ENCODE measurements at places on chromosomes 7 and 10. TPM values are rescaled to one million over a fixed set of nuclear protein-coding genes. Genes with fewer than 3 reads are reported as not detected.
A peak's percentile ranks its signal among the peaks of the same experiment; 100 is the strongest.

The UBTD1 gene
- total RNA-seq, result 30.3 TPM

DNA sequence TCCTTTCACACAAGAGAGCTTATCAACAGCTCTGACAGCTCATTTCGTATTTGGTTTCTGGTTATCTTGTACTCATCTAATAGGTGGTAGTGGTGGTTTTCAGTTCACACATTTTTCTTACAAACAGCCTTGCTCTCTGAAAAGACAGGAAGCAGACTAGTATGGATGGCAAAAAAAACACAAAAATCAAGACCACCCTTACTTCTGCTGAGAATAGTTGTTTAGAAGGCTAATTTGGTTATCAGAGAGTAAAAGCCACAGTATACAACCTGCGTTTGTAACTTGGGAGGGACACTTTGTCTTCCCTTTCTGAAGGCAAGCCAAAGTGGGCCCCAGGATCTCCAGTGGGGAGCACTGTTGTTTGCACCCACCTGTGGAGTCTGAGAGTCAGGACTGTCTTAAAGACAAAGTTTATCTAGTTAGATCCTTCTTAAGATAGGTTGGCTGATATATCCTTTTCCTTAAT lies 68.0 kb downstream of the PIP4K2A start:
- no peak for DNase-seq

DNA sequence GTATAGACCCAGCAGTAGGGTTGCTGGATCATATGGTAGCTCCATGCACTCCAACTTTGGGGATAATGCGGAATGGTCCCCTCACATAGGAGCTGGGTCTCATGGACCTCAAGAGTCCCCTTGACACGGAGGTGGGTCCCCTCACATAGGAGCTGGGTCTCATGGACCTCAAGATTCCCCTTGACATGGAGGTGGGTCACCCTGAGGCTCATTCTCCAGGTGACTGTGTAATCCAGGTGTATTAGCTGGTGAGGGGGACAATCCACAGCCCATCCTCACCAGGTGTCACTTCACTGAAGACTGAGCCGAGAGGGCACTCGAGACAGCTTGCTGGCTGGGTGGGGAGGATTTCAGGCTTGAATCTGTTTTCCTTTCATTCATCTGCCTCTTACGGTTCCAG lies 121.9 kb downstream of the PTPN20 start:
- no peak for DNase-seq

DNA sequence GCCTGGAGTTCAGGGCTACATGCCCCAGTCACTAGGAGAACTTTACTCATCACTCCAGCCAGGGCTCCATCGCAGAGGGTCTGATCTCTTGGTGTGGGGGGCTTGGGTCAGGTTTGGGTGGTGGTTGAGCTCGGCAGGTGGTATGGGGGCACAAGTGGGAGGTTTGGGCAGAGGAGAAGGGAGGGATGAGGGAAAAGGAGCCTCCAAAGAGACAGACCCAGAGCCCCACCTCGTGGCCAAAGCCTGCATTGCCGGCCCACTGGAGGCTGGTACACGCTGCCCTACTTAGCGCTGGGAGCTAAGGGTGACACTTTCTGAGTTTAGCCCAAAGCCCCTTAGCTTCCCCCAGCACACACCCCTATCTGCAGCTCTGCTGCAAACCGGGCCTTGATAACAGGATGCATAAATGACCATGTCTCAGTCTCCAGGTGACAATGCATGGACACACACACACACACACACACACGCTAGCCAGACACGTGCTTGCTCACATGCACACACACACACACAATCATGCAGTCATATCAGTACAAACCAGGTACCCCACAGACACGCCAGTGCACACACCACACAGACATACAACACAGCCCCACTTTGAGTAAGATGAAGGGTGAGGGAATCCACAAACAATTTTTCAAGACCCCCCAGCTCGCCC lies 14.7 kb downstream of the LZTS2 start:
- peak; percentile 67 for DNase-seq

- DNase-seq, result no peak
Observed at GRCh38 chr10:118028619-118029018, 18.1 kb downstream of the RAB11FIP2 start.

The SUGCT gene
- 8.4 TPM for total RNA-seq

DNA sequence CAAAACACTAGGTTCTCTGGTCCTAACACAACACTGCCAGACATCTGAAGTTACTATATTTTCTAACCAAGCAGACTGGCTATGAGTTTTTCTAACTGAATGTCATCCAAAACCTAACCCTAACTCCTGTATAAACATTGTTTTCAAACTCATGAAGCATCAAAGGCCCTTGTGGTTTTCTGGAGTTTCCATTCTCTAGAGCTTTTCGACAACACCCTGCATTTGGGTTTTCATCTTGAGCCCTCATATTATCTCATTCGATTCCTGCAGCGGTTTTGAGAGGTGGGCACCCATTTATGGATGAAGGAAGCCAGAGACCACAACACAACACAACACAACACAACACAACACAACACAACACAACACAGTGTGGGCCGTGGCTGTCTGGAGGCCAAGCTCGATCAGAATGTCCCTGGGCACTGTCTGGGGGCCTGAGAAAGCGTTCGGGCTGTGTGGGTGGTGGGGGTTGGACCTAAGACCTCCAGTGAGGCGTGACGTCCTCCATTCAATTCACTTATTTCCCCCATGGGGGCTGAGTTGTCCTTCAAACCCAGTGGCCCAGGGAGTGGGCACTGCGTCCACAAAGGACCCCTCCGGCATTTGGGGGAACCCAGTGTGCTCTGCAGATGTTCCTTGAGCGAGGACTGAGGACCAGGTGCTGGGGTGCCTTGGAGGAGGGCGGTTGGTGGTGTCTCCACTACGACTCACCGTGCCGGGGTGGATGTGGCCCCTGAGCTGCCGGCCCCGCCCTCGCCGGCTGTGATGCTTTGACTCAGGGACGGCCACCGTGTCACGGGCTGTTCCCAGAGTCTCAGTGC lies 490.4 kb downstream of the DNAJB6 start:
- DNase-seq, result no peak

DNA sequence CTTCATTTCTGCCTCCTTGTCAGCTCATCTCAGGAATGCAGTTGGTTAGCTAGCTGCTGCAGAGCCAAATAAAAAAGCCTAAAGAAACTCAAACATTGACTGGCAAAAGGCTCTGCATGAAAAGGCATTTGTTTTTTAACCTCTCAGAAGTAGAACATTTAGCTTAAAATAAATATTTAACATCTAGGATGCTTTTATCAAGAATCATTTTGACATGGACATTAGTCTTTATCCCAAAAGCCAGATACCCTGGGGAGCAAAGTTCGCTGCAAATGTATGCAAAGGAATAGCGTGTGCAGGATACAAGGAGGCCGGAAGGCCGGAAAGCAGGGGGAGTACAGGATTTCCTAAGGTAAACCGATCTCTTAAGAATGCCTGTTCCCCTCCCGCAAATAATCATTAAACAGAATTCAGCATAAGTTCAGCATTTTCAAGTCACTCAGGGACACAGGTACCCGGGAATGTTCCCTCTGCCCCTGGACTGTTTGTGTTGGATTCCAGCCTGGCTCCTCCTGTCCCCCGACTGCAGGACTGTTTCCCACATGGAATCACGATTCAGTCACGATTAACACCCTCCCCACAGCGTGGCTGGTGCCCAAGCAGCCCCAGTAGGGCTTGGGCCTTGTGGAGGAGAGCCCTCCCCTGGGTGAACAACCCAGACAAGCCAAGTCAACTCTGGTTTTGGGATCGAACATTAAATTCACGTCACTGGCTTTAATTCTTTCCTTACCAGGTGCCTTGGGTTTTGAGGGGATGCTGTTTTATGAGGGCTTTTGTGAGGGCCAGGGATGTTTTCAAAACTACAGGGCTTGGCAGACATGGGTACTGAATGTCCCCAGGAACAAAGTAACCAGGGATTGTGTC lies 97.8 kb downstream of the HIPK2 start:
- DNase-seq, result peak; percentile 56

DNA sequence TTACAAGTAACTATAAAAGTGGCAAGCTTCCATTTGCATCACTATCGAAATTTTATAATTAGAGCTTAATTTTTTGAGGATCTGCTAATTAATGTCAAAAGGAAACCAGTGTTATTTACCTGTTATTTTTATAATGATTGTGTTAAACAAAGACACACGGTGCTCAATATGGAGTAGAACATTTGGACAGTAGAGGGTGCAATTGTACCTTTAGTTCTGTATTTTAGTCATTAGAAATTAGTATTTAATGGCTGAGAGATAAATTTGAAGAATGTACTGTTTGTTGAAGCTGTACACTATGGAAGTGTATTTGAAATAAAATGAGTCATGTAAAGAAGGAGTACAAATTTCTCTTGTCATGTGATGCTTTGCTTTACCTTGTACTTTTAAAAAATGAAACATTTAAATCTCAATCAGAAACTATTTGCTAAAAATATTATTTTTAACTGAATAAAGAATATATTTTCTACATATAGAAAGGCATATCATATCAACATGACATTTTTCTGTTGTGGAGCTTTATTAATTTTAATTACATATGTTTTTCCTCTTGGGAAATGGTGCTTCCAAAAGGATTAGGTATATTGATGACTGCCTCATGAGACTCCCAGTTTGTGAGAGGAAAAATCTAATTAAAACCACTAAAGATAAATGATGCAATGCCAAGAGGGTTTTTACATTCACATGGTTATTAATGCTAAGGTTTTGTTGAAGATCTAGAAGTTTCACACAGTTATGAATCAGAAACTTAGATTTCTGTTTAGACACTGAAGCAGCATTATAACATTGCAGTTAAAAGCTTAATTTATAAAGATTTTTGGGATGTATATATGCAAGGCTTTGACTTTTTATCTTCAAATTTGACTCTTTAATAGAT lies 10.4 kb upstream of the PRKG1 start:
- peak; percentile 59 for DNase-seq

GRCh38 chr10:45411607-45411940 lies 37.6 kb downstream of the ALOX5 start:
- no peak for DNase-seq

The ASIC3 gene
- total RNA-seq, result under 0.01 TPM

The TMEM273 gene
- not detected for total RNA-seq

Data from fibroblast of villous mesenchyme (primary cell).